ENCODE measurements at places on chromosomes 2 and 18. TPM values are rescaled to one million over a fixed set of nuclear protein-coding genes. Genes with fewer than 3 reads are reported as not detected.

DNA sequence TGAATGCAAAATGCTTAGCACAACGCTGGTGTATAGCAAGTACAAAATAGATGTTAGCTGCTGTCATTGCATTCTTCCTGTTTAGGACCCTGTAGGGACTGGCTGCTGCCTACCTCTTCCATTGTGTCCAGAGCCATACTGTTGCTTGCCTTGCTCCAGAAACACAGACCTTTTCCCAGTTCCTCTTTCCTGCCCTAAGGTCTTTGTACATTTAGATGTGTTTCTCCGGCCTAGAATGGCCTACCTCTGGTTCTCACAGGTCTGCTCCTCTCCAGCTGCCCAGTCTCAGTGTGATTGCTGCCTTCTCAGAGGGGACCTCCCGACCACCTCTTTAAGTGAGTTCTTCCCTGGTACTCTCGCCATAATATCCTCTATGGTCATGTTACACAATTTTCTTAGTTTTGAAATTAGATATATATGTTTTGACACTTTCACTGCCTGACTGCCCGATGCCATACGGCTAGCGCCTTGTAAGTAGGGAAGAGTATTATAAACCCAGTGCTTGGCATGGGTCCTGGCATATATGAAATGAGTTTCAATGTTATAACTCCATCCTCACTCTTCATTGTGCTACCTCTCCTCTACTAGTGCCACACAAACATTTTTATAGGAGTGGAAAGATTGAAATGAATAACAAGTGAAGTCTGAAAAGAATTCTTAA lies 48.3 kb downstream of the RFTN2 start:
- no peak overlapping the region for H3K4me3 ChIP-seq
- H3K4me1 ChIP-seq = no peaks in the 10 kb centered on the region
- no peaks in the 10 kb centered on the region for H3K36me3 ChIP-seq
- H3K27me3 ChIP-seq = no peaks in the 10 kb centered on the region

GRCh38 chr2:217399291-217399690 lies 539.4 kb upstream of the TNP1 start:
- no peak overlapping the region for H3K4me3 ChIP-seq
- no peak for DNase-seq
- H3K4me1 ChIP-seq = peaks cover 9% of the 10 kb centered on the region

- no peak for DNase-seq
- H3K4me1 ChIP-seq = no peaks in the 10 kb centered on the region
- no peak overlapping the region for H3K27ac ChIP-seq
Measured at GRCh38 chr2:198326431-198326830, 522.0 kb downstream of the PLCL1 start.

DNA sequence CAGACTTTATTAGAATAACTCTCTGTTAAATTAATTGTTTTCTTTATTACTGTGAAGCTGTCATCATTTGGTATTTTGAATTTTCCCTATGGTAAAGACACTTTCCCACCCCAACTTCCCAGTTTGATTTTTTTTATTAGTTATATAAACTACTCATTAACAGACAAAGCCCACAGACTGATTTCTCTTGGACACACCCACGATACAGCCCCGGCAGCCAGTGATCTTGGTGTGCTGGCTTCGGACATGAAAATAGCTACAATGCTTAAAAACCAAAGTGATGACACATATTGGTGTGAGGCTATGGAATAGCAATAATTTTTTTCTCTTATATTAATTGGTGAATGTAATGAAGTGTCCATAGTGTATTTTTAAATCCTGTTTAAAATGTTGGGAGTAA lies 225.4 kb upstream of the SIX3 start:
- no peaks in the 10 kb centered on the region for H3K27me3 ChIP-seq
- H3K4me3 ChIP-seq = no peak overlapping the region
- H3K27ac ChIP-seq = no peak overlapping the region
- no peaks in the 10 kb centered on the region for H3K36me3 ChIP-seq
- DNase-seq = no peak
- no peaks in the 10 kb centered on the region for H3K4me1 ChIP-seq

DNA sequence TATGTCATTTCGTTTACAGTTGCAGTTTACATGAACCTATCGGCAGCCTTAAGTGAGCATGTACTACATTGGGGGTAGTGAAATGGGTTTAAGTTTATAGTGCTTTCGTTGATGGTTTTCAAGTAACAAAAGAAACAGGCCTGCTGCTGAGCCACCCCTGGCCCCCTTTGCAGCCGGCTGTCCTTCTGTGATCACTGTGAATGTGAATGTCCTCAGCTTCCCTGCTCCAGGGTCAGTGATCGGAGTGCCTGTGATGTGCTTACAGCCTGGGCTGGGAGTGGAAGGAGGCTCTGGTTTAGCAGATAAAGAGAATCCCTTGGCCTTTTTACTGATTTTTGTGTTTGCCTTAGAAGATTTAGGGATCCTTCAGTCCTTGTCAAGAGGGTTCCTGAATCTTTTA lies 154.2 kb downstream of the FAM210A start:
- H3K27ac ChIP-seq = no peak overlapping the region
- H3K27me3 ChIP-seq = no peaks in the 10 kb centered on the region

- H3K36me3 ChIP-seq = no peaks in the 10 kb centered on the region
- H3K4me1 ChIP-seq = peaks cover 8% of the 10 kb centered on the region
- H3K4me3 ChIP-seq = peak overlapping the region; percentile 85
- DNase-seq = no peak
- H3K27ac ChIP-seq = no peak overlapping the region
Measured at GRCh38 chr2:192194265-192194865, 368 bp downstream of the TMEFF2 start.

- peak; percentile 24 for DNase-seq
- H3K27me3 ChIP-seq = no peaks in the 10 kb centered on the region
- peaks cover 20% of the 10 kb centered on the region for H3K36me3 ChIP-seq
- H3K27ac ChIP-seq = peak overlapping the region; percentile 98
- H3K4me3 ChIP-seq = peak overlapping the region; percentile 87
Measured at GRCh38 chr2:61177727-61178549, 15.9 kb downstream of the C2orf74 start.

- H3K27me3 ChIP-seq = no peaks in the 10 kb centered on the region
- H3K4me3 ChIP-seq = no peak overlapping the region
- H3K27ac ChIP-seq = no peak overlapping the region
Measured at GRCh38 chr18:21650311-21650710, 38.2 kb downstream of the SNRPD1 start.

GRCh38 chr2:233764761-233765160 lies 4.7 kb downstream of the UGT1A1 start:
- H3K27ac ChIP-seq = no peak overlapping the region

- H3K36me3 ChIP-seq = no peaks in the 10 kb centered on the region
- H3K4me1 ChIP-seq = no peaks in the 10 kb centered on the region
- no peaks in the 10 kb centered on the region for H3K27me3 ChIP-seq
Measured at GRCh38 chr18:59308248-59308937, 10.1 kb downstream of the CPLX4 start.

DNA sequence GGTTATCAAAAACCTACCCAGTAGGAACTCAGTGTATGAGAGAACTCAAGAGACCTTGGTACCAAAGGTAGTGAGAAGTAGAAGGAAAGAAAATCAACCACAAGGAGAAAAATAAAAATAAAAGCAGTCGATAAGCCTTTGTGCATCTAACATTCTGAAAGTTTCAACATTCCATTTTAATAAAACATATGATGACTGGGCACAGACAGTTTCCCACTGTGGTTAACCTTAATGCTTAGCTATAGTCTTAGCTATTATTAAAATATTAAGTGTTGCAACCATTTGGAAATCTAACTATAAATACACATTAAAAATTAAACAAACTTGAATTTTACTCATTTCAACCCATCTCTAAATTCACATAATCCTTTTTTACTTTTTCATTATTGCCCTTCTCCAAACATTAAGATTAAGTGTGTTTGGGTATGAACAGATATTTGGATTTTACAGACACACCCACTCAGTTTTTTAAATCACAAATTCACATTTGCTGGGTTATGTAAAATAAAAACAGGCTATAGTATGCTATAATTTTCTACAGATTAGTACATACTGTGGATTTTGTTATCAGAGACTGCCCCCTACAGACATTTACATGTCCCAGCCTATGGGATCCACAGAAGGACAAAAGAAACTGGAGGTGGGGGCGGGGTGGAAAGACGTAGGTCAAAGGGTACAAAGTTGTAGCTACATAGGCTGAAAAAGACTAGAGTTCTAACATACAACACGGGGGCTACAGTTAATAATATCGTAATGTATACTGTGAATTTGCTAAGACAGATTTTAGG lies 32.8 kb downstream of the SRBD1 start:
- no peak overlapping the region for H3K27ac ChIP-seq
- no peaks in the 10 kb centered on the region for H3K27me3 ChIP-seq
- no peak overlapping the region for H3K4me3 ChIP-seq

- no peak for DNase-seq
- H3K4me3 ChIP-seq = no peak overlapping the region
- no peaks in the 10 kb centered on the region for H3K27me3 ChIP-seq
- H3K36me3 ChIP-seq = no peaks in the 10 kb centered on the region
Measured at GRCh38 chr2:226656367-226656766, 143.3 kb downstream of the IRS1 start.

GRCh38 chr2:98693477-98693876 lies 37.5 kb downstream of the MGAT4A start:
- H3K4me1 ChIP-seq = no peaks in the 10 kb centered on the region
- H3K36me3 ChIP-seq = no peaks in the 10 kb centered on the region
- no peak overlapping the region for H3K4me3 ChIP-seq
- no peaks in the 10 kb centered on the region for H3K27me3 ChIP-seq

DNA sequence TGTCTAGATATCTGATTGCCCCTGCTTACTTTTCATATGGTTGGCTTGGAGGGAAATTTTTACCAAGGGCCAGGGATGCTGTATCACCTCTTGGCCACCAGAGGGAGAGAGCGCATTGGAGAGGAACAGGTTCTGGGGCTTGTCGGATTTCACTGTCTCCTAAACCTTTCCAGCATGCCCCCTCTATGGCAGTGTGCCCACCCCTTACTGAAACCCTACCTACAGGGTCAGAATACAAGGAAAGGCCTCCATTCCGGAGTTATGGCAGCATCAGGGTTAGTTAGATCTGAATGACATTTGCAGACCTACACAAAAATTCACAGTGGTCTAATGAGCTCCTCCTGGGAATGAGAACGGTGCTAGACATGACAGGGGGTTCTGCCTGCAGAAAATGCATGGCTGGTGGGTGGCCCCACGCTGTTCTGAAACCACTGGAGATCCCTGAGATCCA lies 5.8 kb downstream of the SLC14A2 start:
- no peaks in the 10 kb centered on the region for H3K4me1 ChIP-seq
- no peak overlapping the region for H3K27ac ChIP-seq
- H3K36me3 ChIP-seq = no peaks in the 10 kb centered on the region
- H3K4me3 ChIP-seq = no peak overlapping the region

DNA sequence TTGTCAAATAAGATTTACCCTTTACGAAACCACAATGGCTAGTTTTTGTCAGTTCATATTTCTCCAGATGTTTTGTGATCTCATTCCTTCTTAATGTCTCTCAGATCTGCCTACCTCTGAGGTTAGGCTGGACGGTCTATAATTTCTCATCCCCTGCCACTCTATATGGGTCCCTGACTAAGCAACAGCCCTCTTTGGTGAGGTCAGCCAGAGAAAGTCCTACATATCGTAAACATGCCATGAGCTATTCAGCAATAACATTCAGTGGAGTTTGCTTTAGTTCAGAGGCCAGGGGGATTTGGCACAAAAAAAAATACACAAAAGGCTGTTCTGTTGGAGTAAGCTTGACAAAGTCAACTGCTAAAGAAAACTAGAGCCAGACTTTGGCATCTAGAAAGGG lies 192.1 kb upstream of the NCKAP5 start:
- H3K4me3 ChIP-seq = no peak overlapping the region
- H3K27me3 ChIP-seq = no peaks in the 10 kb centered on the region

GRCh38 chr18:64097497-64097896 lies 51.4 kb downstream of the LINC00305 start:
- H3K36me3 ChIP-seq = no peaks in the 10 kb centered on the region
- peak; percentile 12 for DNase-seq
- no peak overlapping the region for H3K27ac ChIP-seq
- H3K4me3 ChIP-seq = no peak overlapping the region

DNA sequence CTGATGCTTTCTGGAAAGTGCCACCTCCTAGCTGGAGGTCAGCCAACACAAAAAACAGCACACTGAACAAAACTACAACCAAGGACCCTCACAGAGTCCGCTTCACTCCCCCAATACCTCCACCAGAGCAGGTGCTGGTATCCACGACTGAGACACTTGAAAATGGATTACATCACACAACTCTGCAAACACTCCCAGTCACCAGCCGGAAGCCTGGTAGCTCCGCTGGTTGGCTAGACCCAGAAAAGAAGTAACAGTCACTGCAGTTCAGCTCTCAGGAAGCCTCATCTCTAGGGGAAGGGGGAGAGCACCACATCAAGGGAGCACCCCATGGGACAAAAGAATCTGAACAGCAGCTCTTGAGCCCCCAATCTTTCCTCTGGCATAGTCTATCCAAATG lies 175.4 kb downstream of the LCLAT1 start:
- H3K4me3 ChIP-seq = no peak overlapping the region
- H3K4me1 ChIP-seq = no peaks in the 10 kb centered on the region
- H3K27ac ChIP-seq = no peak overlapping the region
- no peak for DNase-seq
- H3K36me3 ChIP-seq = no peaks in the 10 kb centered on the region

- no peak overlapping the region for H3K27ac ChIP-seq
- no peaks in the 10 kb centered on the region for H3K36me3 ChIP-seq
- DNase-seq = no peak
- no peak overlapping the region for H3K4me3 ChIP-seq
Measured at GRCh38 chr2:96918092-96918753, 48.3 kb upstream of the SEMA4C start.

DNA sequence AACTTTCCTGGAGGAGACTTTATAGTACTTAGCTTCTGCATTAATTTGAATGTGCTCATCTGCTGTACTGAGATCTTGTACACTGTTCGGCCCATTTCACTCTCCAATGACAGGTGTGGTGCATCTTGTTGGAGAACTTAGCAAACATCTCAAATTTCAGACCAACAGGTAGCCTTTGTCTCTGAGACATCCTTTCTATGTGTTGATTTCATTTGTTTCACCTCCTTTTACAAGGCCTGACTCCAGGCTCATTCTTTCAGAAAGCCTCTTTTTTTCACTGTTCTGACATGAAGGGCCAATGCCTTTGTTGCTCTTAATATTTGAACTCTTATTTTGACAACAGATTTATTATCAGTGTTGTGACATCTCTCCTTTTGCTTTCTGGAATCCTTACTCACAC lies 271.8 kb upstream of the FANCL start:
- H3K27me3 ChIP-seq = no peaks in the 10 kb centered on the region
- no peak for DNase-seq
- H3K4me1 ChIP-seq = peaks cover 10% of the 10 kb centered on the region
- H3K4me3 ChIP-seq = no peak overlapping the region
- H3K36me3 ChIP-seq = no peaks in the 10 kb centered on the region

DNA sequence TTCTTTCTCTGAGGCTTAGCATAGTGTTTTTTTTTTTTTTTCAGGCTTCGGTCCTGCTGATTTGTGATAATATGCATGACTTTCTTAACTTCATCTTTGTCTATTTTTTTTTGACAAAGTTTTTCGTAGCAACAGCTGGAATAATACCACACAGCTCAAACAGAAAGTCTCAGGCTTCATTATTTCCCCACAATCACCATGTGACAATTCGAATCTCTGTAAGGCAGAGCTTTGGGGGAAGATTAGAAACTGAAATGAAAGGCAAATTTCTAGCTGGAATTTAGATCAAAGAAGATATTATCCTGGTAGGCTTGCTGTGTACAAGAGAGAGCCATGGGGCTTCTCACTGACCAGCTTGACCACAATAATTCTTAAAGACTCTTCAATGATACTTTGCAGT lies 12.2 kb upstream of the CD28 start:
- no peaks in the 10 kb centered on the region for H3K27me3 ChIP-seq
- no peaks in the 10 kb centered on the region for H3K36me3 ChIP-seq
- no peak overlapping the region for H3K27ac ChIP-seq
- no peak for DNase-seq

NEB gene
- 2.5 TPM for total RNA-seq

TXNDC2 gene
- total RNA-seq = 0.13 TPM

GPR39 gene
- 3.4 TPM for total RNA-seq

CLIP4 gene
- 18.2 TPM for total RNA-seq

NT5DC4 gene
- not detected for total RNA-seq

HADHA gene
- 136 TPM for total RNA-seq

MEP1B gene
- 0.26 TPM for total RNA-seq

FHOD3 gene
- 0.34 TPM for total RNA-seq

FLACC1 gene
- 2.4 TPM for total RNA-seq

Measured in A673 (cell line).